ENCODE measurements at places on chromosomes 5 and 9.

- no peak overlapping the region for H3K27ac ChIP-seq
- H3K36me3 ChIP-seq: no peaks in the 10 kb centered on the region
- H3K4me1 ChIP-seq: no peaks in the 10 kb centered on the region
Measured at GRCh38 chr9:3827175-3827574, 301.4 kb upstream of the RFX3 start.

- DNase-seq: no peak
- no peak overlapping the region for H3K4me3 ChIP-seq
- H3K27ac ChIP-seq: no peak overlapping the region
- H3K4me1 ChIP-seq: no peaks in the 10 kb centered on the region
- H3K36me3 ChIP-seq: no peaks in the 10 kb centered on the region
Measured at GRCh38 chr9:125805057-125805456, 57.9 kb downstream of the PBX3 start.

DNA sequence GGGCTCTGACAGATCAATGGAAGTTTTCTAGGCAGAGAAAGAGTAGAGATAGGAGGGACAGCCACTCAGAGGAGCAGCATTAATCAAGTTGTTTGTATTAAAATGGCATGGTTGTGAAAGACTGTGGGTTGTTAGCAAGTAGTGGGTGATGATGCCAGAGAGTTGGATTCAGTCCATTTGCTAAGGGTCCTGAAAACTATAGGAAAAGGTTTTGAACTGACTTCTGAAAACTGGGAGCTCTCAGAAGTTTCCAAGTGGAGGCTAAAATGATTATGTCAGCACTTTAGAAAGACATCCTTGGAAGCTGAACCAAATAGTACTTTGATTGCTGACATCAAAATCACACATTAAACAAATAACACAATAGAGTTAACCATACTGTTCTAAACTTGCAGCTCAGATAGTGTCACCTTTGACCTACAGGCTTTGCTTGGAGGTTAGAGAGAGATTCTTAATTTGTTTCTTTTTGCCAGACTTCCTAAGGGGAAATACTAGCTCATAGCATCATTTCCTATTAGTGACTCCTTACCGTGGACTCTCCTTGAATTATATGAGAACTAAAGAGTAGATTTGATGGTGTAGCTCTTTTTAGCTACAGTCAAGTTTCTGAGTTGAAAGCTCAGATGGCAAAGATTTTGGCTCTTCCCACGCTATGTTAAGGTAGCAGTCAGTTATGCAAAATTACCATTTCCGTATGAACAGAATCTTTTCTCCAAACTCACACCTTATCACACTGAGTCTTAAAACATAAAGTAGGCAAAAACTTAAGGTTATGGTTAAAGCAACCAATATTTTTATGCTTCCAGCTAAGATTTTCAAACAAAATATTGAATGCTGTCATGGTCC, 277.1 kb downstream of the NR3C1 start:
- H3K4me3 ChIP-seq: no peak overlapping the region
- no peak overlapping the region for H3K27ac ChIP-seq
- no peak for DNase-seq
- no peaks in the 10 kb centered on the region for H3K27me3 ChIP-seq
- H3K36me3 ChIP-seq: no peaks in the 10 kb centered on the region

DNA sequence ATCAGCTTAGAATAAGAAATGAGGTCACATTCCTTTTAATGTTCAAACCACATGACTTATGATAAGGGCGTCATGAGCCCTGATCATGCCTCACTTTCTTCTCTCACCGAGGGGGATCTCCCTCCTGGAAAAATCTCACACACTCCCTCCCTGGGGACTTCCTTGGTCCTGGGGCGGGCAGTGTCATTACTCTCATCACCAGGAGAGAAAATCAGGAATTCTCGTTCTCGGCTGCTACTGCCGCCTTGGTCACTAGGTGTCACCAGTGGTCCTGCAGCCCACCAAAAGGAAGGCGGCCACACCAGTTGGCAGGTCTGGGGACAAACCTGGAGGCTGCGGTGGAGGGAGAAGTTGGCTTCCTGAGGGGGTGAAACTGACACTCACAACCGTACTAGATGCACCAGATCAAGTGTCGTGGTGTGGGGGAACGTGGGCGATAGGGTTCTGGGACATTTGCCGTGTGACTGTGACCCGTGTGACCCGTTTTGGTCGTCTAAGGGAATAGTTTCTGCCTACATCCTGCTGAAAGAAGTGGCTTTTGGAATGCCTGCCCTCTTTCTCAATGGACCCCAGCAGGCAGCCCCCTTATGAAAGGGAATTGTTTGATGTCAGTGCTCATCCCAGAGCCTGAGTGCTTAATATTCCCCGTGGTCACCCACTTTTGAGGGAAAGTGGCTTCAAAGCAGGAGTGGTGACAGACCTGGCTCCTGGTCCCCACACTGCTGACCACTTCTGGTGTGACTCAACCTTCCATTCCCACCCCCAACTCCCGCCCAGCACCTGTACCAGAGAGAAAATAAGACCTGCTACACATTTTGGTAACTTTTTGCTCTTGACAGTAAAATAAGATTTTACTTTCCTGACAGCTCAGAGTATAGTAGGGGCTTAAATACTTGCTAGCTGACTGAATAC, 63.2 kb downstream of the ACER2 start:
- no peaks in the 10 kb centered on the region for H3K4me1 ChIP-seq
- H3K27me3 ChIP-seq: no peaks in the 10 kb centered on the region
- H3K36me3 ChIP-seq: no peaks in the 10 kb centered on the region
- no peak overlapping the region for H3K27ac ChIP-seq
- H3K4me3 ChIP-seq: no peak overlapping the region

GRCh38 chr9:131651160-131651559, 88.7 kb downstream of the RAPGEF1 start:
- H3K27me3 ChIP-seq: no peaks in the 10 kb centered on the region
- no peak overlapping the region for H3K4me3 ChIP-seq
- H3K4me1 ChIP-seq: peaks cover 37% of the 10 kb centered on the region
- no peak for DNase-seq

GRCh38 chr9:136014147-136014923, 53.2 kb upstream of the UBAC1 start:
- H3K36me3 ChIP-seq: peaks cover 3% of the 10 kb centered on the region
- H3K4me1 ChIP-seq: peaks cover 68% of the 10 kb centered on the region
- no peak for DNase-seq
- H3K27ac ChIP-seq: no peak overlapping the region

DNA sequence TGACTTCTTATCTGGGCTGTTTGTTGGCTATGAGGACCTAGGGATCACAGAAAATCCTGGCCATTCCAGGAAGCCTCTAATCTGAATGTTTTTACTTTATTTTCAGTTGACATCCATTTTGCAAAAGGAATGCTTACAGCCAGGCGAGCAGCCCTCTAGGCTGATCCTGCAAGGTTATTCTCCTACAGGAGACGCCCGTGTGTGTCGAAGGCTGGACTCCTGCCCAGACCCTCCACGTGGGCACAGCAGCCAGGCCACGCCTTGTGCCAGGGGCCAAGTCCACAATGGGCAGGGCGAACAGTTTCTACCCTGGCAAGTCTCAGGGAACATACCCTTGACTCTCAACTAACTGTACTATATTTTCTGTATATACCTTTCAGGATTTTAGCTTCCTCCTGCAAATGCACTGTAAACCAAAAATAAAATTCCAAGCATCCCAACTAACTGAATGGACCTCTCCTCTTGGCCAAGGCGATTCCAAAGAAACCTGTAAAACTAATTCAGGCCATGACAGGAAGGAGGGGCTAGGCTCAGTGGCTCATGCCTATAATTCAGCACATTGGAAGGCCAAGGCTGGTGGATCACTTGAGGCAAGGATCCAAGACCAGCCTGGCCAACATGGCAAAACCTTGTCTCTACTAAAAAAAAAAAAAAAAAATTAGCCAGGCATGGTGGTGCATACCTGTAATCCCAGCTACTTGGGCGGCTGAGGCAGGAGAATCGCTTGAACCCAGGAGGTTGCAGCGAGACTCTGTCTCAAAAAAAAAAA, 5.7 kb downstream of the CMBL start:
- DNase-seq: no peak
- no peak overlapping the region for H3K4me3 ChIP-seq
- H3K4me1 ChIP-seq: peaks cover 55% of the 10 kb centered on the region
- no peaks in the 10 kb centered on the region for H3K27me3 ChIP-seq
- H3K27ac ChIP-seq: no peak overlapping the region
- no peaks in the 10 kb centered on the region for H3K36me3 ChIP-seq

GRCh38 chr5:169805527-169805934, 168.5 kb downstream of the DOCK2 start:
- no peak for DNase-seq
- no peaks in the 10 kb centered on the region for H3K4me1 ChIP-seq
- H3K27ac ChIP-seq: no peak overlapping the region

DNA sequence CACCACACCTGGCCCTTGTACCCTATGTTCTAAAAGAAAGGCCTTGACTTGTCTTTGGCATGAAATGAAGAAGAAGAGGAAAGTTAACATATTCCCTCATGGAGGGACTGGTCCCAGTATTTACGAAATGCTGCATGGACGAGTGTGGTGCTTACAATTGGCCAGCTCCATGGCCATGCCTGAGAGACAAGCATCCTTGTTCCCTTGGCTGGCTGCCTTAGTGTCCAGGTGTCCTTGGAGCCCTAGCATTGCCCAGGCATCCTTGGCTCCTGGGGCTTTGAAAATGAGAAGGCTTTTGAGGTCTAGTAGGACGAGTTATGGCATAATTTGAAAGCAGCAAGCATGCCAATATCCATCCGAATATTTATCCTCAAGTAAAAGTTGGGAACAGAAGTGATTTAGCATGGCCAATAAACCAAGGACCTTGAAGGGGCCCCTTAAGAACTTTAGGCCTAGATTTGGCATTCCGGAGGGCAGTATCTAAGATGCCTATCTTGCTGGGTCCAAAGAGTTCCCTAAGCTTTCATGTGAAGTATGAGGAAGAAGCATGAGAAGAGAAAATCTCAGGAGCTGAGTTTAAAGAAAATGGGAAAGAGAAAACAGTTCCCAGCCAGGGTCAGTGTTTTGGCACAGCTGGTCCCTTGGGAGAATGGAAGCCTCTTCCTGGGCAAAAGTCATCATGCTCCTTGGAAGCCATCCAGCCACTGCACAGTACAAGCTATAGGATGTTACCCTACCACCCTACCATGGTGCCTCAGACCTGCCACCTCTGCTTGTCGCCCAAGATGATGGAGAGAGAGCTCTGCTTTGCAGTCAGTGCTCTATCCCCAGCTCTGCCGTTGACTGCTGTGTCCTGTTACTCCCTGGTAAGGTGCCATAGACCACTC, 91.0 kb downstream of the AOPEP start:
- H3K4me3 ChIP-seq: no peak overlapping the region
- DNase-seq: no peak
- H3K27me3 ChIP-seq: no peaks in the 10 kb centered on the region
- no peak overlapping the region for H3K27ac ChIP-seq
- no peaks in the 10 kb centered on the region for H3K36me3 ChIP-seq
- peaks cover 23% of the 10 kb centered on the region for H3K4me1 ChIP-seq

DNA sequence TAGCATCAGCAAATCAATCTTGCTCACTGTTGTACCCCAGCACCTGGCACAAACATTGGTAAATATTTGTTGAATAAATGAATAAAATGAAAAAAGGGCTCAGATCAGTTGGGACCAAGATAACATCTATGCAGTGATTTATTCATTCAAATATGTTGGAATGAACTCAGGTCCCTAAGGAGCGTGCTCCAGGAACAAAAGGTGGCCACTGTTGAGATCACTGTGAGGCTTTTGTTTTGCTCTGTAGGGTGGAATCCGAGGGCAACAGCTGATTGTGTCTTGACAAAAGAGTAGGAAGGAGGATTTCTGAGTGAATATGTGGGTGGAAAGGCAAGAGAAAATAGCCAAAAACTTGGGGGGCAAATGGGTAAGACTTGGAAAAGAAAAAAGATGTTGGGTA, 89.7 kb downstream of the PPP2R2B start:
- no peaks in the 10 kb centered on the region for H3K4me1 ChIP-seq
- no peak for DNase-seq
- no peaks in the 10 kb centered on the region for H3K36me3 ChIP-seq
- no peak overlapping the region for H3K27ac ChIP-seq

DNA sequence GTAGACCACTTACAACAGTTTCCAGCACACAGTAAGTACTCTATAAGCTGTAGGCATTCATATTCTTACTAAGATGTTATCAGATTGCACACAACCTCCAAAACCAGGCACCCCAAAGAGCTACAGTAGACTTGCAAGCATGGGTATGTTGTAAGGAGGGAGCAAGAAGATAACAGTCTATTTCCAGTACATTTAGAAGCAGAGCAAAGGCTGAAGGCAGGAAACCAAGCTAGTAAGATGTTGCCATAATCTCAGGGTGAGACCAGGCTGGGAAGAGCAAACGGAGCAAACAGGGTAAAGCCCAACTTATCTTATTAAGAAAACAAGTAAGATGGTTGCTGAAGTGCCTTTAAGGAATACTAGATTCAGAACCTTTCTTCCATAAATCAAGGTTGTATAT, 161.1 kb downstream of the GLIS3 start:
- no peaks in the 10 kb centered on the region for H3K27me3 ChIP-seq
- no peak for DNase-seq
- H3K4me1 ChIP-seq: peaks cover 2% of the 10 kb centered on the region

GRCh38 chr9:91852801-91853347, 97.2 kb downstream of the ROR2 start:
- H3K27me3 ChIP-seq: peaks cover 44% of the 10 kb centered on the region
- no peaks in the 10 kb centered on the region for H3K36me3 ChIP-seq
- H3K4me1 ChIP-seq: no peaks in the 10 kb centered on the region
- H3K27ac ChIP-seq: no peak overlapping the region

DNA sequence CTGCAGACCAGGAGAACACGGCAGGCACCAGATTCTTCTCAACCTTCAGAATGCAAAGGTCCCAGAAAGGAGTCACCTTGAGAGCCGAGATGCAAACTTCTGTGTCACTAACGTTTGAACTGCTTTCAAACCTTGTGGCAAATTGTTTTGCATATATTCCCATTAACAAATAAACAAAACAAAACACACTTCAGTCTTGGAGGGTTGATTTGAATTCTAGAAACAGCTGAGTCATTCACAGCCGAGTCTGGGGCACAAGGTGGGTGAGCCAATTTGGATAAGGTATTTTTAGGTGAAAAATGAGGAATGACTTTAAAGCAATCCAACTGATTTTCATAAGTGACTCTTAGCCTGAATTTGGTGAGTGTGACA, 38.8 kb upstream of the ANKRD33B start:
- H3K36me3 ChIP-seq: no peaks in the 10 kb centered on the region
- H3K4me3 ChIP-seq: no peak overlapping the region
- no peak overlapping the region for H3K27ac ChIP-seq
- no peaks in the 10 kb centered on the region for H3K4me1 ChIP-seq

GRCh38 chr5:15577132-15577531, 77.2 kb downstream of the FBXL7 start:
- no peak overlapping the region for H3K27ac ChIP-seq
- no peaks in the 10 kb centered on the region for H3K36me3 ChIP-seq
- no peaks in the 10 kb centered on the region for H3K4me1 ChIP-seq
- H3K27me3 ChIP-seq: no peaks in the 10 kb centered on the region
- H3K4me3 ChIP-seq: no peak overlapping the region

DNA sequence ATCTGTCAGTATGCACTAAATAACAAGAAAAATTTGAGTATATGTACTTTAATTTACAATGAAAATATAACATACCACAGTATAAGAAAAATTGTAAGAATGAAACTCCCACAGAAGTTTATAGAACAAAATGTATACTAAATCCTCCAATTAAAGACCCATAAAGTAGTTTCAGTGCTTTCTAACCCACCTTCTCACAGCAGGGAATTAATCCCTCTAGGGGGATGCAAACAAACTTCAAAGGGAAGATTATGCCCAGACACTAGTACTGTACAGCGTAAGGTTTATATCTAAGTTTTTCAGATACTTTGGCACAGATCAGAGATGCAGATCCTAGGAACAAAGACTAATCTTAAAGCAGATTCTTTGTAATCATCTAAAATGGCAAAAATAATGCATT, 57.2 kb downstream of the DENND1A start:
- DNase-seq: no peak
- no peaks in the 10 kb centered on the region for H3K27me3 ChIP-seq
- peaks cover 6% of the 10 kb centered on the region for H3K36me3 ChIP-seq
- no peak overlapping the region for H3K27ac ChIP-seq
- H3K4me1 ChIP-seq: peaks cover 13% of the 10 kb centered on the region

All from HepG2 (cell line).